ENCODE measurements at places on chromosomes 1 and 21. TPM values are rescaled to one million over a fixed set of nuclear protein-coding genes. Genes with fewer than 3 reads are reported as not detected.
A peak's percentile ranks its signal among the peaks of the same experiment; 100 is the strongest.

GRCh38 chr1:69483246-69483645 is 84.5 kb upstream of the LRRC7 start:
- no peak for DNase-seq

GRCh38 chr1:70440642-70441391 is 29.7 kb downstream of the CTH start:
- DNase-seq: no peak

- no peak for DNase-seq
These were observed 6.2 kb upstream of the CAMK1G start for GRCh38 chr1:209577346-209577745.

DNA sequence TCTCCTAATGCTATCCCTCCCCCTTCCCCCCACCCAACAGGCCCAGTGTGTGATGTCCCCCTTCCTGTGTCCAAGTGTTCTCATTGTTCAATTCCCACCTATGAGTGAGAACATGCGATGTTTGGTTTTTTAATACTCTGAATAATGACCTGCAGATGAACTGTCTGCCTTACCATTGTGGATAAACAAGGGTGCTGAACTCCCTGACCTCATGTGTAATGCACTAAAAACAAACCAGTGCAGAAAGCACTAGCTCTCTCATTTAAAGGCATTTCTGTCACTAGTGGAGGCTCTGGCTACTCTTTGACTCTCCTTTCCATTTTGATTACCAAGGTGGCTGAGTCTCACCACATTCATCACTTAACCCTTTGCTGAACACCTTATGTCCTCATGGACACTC is 23.1 kb upstream of the TRAF3IP3 start:
- DNase-seq: no peak

- DNase-seq: no peak
These were observed 12.2 kb downstream of the ENO1 start for GRCh38 chr1:8866173-8866791.

- no peak for DNase-seq
These were observed 15.8 kb downstream of the LRRC71 start for GRCh38 chr1:156936191-156936590.

GRCh38 chr1:91997607-91998195 is 32.1 kb upstream of the EPHX4 start:
- peak; percentile 2 for DNase-seq

- DNase-seq: no peak
These were observed 12.4 kb downstream of the SOD1 start for GRCh38 chr21:31671931-31672330.

- DNase-seq: no peak
These were observed 7.1 kb upstream of the SORT1 start for GRCh38 chr1:109404838-109405237.

DNA sequence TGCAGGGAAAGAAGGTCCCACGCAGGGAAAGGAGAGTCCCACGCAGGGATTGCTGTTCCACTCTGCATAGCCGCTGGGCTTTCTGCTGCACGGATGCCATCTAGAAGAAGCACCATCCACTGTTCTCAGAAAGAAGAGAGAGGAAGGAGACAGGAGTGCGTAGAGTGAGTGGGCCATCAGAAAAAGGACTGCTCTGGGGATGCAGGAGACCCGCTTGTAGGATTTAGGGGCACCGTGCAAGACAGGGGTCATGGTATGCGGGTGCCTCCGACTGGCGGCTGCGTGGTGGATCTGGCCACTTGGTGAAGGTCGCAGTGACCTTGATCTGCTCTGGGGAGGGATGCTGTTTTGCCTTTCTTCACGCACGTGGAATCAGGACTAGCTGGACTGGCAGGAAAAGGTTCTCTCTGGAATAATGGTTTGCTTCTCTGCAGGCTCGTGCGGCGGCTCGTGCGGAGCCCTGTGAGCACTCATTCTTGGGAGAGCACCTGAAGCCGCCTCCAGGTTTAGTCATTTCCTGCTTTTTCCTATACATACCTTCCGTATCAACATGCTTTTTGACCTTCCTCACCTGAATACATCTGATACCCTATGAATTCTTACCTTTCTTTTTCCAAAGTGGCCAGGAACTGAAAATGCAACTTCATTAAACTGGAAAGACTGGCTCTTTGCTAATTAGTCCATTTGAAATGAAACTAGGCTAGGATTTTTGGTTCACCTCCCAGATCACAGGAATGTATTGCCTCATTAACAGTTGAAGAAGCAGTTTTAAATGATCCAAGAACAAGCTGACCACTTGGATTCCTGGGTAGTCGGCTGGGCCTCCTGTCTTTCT is 181.6 kb downstream of the KIF26B start:
- no peak for DNase-seq

GRCh38 chr1:153293480-153293775 is 19.3 kb downstream of the PGLYRP3 start:
- no peak for DNase-seq

DNA sequence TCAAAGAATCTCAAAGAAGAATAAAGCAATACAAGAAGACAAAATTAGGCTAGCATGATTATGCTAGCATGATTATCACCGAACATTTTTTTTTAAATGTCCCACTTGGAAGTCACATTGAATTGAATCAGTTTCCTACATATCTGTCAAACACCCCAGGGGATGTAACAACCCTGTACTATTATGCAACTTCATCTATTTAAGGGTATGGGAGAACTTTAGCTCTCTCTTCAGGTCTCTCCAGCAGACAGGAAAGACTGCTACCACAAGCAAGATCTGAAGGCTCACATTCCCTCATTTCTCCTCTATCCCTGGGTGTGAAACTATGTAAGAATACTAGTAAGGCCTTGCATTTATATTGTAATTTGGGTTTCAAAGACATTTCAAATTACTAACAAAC is 52.8 kb downstream of the EDEM3 start:
- no peak for DNase-seq

- DNase-seq: no peak
These were observed 6.2 kb downstream of the DNALI1 start for GRCh38 chr1:37562984-37563383.

DNA sequence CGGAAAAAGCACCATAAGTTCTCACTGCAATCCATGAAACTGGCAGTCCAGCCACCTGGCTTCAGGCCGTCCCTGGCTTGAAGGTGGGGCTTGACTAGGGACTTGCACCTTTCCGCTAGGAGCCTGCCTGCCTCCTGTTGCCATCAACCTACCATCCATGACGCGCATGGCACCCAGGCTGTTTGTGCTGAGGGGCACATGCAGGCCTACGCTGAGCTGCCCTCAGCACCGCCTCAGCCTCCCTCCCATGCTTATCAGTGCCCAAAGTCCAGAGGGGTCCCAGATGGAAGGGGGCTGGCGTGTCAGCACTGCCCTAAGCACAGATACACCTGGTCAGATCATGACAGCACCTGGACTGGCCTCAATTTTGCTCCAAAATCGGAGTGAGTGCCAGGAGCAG is 190.2 kb upstream of the LYPLAL1 start:
- no peak for DNase-seq

DNA sequence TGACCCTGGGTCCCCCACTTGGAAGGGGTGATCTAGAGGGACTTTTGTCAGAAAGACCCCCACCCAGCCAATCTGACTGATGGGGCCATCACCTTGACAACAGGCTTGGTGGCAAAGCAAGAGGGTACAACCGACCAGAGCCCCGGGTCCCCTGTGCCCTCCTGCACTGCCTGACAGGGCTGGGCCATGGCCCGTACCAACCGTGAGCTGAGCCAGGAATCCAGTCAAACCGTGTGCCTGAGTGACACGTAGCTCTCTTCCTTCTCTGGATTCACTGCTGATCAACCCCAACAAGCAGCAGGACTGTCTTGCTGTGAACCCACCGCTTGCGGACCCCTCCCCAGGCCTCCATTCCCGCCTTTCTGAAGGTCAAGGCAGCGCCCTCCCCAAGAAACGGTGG is 27.0 kb downstream of the PDE9A start:
- no peak for DNase-seq

DNA sequence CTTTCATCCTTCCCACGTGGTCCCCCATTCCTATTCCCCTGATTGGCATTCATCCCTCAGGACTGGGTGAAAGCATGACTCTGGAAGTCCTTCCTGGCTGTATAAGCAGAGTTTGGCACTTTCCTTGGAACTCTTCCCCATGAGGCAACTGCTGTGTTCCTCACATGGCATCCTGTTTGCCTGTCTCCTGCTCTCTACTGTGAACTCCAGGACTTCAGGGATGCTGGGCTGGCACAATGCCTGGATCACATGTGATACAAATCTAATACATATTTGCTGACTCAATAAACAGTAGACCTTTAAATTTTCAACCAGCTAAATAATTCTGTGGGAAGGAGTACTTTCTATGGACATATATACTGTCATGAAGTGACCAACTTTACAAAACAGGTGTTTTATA is 46.8 kb upstream of the EDEM3 start:
- no peak for DNase-seq

- peak; percentile 70 for DNase-seq
These were observed at the start of gene RPS6KA1 for GRCh38 chr1:26529655-26530409. Gene RPS6KA1 (plus strand): TSS chr1:26529761. CDS start chr1:26529921, 160 bp downstream.

DNA sequence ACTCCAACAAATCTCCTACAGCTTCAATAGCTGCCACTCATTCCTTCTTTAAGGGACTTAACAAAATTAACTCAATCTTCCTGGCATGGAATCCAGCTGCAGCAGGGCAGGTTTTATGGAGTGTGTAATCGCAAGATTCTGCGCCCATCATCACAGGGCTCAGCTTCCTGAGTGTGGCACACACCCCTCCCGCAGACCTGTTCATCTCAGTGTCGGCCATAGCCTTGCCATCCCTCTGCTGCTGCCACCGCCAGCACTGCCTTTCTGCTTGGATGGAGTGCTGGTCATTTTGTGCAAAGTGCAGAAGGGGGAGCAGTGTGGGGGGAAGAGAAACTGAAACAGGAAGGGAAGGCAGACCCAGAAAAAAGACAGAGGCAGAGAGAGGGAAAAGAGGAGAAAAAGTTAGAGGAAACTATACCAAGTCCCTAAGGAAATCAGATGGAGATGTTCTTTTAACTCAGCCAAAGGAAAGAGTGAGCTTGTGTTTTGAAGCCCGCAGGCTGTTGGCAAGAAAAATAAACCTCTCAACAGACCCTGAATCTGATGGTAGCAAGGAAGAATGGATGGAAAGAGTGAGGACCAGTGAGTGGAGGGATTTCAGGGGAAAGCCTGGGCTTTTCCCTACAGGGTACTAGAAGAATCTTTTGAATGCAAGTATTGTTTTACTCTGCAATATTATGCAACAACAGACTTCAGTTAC is 324.2 kb downstream of the SEC16B start:
- DNase-seq: no peak

Gene EVA1B
- total RNA-seq: 10.9 TPM

Gene DYNLT5
- not detected for total RNA-seq

Gene SH2D2A
- 283 TPM for total RNA-seq

Gene NHLH1
- 0.66 TPM for total RNA-seq
